ENCODE measurements at places on chromosomes 13 and 19.

DNA sequence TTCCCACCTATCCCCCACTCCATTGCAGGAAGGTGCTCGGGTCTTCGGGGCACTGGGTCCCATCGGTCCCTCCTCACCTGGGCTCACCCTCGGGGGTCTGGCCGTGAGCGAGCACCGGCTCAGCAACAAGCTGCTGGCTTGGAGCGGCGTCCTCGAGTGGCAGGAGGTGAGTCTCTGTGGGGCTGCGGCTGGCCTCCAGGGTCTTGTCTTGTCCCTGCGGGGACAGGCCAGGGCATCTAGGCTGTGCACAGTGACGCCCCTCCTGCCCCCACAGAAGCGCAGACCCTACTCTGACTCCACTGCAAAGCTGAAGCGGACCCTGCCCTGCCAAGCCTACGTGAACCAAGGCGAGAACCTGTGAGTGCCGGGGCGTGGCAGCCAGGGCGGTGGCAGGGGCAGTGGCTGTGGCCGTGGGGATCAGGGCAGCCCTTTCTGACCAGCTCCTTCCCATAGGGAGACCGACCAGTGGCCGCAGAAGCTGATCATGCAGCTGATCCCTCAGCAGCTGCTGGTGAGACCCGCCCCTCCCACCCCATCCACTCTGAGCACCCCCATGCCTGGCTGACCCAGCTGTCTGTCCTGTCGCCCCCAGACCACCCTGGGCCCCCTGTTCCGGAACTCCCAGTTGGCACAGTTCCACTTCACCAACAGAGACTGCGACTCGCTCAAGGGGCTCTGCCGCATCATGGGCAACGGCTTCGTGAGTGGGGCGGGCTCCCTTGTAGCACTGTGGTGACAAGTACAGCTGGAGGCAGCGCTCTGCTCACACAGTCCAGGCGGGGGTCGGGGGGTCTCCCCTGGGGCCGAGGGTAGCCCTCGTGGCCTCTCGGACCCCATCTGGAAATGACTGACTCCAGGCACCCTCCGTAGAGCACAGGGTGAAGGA, 3.7 kb downstream of the PTOV1 start:
- DNase-seq, result no peak

- DNase-seq, result no peak
Observed at GRCh38 chr19:16095071-16095571, 16.6 kb upstream of the RAB8A start.

DNA sequence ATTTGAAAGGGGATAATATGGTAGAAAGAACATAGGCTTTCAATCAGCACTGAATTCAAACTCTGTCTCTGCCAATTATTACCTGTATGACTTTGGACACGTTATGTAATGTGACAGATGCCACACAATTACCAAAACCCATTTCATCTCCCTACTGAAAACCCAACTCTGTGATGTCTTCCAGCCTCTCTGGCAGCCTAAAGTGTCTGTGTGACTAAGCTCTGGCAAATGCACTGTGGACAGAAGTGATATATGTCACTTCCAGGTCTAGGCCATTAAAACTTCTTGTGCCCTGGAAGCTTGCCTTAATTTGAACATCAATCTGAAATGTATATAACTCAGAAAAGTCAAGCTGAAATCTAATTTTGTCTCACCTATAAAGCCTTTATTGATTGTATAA, 552.0 kb downstream of the RFC3 start:
- no peak for DNase-seq

DNA sequence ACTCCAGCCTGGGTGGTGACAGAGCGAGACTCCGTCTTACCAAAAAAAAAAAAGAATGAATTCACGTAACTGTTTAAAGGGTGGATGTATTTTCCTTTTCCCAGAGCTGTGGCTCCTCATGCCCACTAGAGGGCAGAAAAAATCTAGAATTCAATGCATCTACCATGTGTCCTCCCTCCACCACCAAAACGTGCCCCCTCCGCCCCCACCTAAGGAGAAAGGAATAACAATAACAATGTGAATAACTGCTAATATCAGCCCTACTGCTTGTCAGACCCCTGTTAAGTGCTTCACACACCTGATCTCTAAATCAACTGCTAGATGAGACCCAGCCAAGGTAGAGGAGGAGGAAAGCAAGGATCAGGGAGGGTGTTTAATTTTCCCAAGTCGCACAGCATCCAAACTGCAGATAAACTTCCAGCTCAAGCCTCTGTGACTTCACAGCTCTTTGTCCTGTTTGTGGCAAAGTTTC, 20.2 kb upstream of the PNMA8B start:
- no peak for DNase-seq

DNA sequence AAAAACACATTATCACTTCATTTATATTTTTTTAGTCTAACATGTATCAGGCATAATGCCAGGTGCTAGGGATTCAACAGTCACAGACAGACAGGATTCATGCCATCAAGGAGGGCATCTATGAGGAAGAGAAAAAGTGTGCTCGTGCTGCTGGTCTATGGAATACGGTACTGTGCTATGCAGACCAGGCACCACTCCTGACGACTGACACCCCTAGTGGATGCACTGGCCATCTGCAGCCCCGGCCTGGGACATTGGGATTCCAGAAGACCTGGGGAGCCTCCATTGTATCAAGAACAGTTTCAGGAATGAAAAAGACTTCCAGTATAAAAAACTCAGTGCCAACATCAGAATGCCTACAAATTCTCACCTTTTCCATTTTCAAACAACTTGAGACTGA, 94.0 kb downstream of the KLF12 start:
- no peak for DNase-seq

DNA sequence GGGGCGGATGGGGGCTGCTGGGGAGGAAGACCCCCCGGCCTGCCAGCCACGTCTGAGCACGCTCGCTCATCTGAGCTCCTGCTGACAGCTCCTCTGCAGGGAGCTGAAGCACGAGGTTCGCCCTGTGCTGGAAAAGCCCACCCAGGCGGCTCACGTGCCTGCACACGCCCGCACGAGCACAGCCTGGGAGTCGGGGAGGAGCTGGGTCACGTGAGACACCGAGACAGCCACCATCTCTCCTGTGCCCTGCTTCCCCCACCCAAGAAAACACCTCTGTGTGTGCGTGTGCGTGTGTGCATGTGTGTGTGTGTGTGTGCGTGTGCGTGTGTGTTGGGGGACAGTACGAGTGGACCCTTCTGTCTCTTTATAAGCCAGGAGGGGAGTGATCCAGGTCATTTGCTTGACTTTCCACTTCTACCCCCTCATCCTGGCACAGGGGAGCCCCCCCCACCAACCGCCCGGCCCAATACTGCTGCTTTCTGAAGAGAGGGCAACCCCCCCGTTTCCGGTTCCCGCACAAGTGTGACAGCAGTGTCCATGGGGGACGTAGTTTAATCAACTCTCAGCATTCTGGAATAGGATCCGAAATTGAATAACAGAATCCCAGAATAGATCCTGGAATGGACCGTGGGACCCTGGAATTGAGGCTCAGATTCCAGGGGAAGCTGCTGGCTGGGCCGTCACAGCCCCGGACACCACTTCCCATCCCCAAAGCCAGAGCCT, 42.5 kb downstream of the CELF5 start:
- no peak for DNase-seq

DNA sequence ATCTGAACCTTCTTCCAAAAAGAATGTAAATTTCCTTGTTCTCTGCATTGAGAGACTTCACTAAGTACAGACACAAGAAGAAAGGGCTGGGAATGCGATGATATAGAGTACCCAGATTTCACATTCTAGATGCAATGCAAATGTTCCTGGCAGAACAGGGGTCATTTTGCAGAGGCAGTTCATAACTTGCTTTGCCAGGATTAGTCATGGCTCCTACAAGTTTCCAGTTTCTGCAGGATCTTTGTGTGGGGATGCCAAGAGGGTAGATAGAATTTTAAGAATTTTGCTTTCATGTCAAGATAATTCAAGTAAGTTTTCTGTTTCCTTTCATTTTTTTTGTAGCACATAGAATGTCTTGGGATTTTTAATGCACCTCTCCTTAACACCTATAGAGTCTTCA, 181.2 kb downstream of the FGF9 start:
- no peak for DNase-seq

DNA sequence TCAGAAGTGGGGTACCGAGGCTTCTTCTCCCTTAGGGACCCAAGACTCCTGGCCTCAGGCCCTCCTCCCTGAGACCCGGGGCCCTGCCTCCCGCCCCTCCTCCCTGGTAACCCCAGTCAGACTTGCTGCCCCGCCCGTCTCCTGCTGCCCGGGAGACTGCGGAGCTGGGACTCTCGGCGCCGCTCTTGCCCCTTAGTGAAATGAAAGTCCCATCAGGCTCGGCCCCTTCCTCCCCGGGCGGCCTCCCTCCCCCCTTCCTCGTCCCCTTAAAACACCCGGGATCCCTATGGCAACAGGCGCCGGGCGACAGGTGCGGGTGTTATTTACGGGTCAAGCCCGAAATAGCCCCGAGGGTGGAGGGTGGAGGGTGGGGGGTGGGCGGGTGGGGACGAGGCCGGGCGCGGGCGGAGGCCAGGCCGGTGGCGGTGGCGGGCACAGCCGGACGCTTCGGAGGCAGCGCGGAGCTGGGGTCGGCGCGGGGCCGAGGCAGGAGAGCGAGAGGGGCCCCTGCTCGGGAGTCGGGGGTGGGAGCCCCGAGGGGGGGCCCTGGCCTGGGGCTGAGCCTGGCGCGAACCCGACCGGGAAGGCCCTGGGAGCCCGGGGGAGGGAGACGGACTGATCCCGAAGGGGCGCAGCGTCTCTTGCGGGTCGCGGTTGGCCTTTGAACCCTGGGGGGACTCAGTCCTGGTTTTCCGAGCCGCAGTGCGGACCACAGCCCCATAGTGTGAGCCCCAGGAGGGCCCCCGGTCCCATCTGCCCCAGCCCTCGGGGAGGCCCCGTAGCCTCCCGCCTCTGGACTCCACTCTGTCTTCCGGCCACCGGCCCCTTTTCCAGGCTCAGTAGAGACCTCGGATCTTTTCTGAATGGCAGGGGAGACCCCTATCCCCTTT, at the start of gene CACNG6:
CACNG6 (plus strand) TSS at position 414 of the 890 bp plus-strand sequence. CDS start 1,241 bp downstream, outside the sequence.
- no peak for DNase-seq

GRCh38 chr19:54938906-54939305, 8.4 kb downstream of the NLRP7 start:
- no peak for DNase-seq

GRCh38 chr19:6014551-6015135, 36.7 kb upstream of the RANBP3 start:
- no peak for DNase-seq

GRCh38 chr19:46726551-46726950, 9.6 kb upstream of the PRKD2 start:
- no peak for DNase-seq

- DNase-seq, result no peak
Observed at GRCh38 chr19:1295169-1296012, 9.7 kb downstream of the EFNA2 start.

DNA sequence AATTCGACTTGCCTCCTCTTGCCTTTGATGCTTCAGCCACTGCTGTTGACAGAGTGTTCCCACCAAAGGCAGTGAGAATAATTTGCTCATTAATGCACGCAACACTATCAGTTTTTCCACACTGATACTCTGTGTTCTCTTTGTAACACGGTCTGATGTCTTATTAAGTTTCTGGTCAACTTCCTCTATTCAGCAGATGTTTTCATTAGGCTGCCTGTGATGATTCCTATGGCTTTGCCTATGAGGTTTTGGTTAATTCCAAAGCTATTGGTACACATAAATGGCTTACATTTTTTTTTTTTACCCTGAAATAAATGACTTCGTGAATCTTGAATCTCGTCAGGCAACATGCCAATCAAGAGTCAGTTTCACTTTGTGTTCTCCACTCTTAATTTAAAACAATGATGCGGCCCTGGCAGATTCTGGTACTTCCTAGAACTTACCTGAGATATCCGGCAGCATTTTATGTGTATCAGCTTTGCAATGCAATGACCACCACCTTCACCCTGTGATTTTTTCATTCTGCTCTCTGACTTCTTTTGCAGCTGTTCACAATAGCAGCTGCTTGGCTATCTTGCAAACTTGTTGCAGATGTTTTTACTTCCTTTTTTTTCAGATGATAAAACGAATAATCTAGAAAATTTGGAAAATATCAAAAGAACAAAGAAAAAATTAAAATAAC, 27.5 kb upstream of the KL start:
- DNase-seq, result no peak

DNA sequence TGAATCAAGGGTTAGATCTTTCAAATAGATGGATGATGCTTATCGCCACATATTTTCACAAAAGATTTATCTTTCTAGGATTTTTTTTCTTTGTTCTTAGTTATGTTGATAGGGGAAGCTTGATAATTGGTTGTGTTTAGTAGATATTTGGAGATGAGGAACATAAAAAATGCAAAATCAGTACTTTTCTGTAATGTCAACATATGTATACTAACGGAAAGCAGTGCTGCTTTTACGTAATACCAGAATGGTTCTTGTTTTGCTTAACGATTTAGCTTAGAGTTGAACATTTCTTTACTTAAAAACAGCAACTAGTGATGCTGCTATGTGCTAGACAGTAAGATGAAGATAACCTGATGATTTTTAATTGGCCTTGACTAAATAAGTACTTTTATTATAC, 3.0 kb downstream of the ZMYM2 start:
- DNase-seq, result no peak

- no peak for DNase-seq
Observed at GRCh38 chr19:44566984-44567383, 37.5 kb upstream of the CEACAM20 start.

DNA sequence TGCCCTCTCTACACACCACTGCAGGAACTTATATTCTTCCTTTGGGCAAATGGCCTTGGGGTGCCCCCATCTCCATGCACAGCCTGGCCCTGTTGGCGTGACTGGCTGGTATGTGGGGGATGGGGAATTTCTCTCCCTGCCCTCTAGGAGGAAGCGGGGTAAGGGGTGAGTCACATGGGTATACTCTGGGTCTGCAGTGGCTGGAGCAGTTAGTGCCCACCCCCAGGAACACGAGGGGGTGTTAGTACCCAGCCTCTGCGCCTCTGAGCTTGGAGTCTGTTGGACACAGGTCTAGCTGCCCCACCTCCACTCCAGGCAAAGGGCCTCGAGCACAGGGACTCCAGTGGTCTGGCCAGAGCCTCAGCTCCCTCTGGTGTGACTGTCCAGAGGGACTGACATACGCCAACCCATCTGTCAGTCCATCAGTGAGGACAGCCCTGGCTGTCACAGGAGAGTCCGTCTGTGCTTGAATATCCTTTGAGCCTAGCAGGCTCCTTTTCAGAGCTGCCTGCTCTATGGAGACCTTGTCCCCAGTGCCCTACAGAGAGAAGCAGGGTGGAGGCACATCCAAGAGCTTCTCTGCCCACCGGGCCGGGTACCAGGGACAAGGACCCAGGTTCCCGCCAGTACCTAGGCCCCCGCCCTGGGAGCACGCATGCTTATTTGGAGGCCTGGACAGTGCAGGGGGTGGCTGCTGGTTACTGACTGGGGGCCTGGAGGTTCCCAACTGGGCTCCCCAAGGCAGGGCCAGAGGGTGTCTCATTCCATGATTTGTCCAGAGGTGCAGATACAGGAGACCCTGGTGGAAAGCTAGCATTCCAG, 66.6 kb downstream of the CHST8 start:
- DNase-seq, result no peak

GRCh38 chr19:4814625-4815425, 16.7 kb downstream of the TICAM1 start:
- DNase-seq, result no peak

All from activated CD8-positive, alpha-beta memory T cell treated with anti-CD3 and anti-CD28 coated beads for 1 hour (primary cell).